NCI-H1436 treated with DMSO at 0.1 percent for 48 hours (cell line): ENCODE measurements at places on chromosomes 5 and 9.

- no peak for DNase-seq
These were observed 989.8 kb downstream of the TLE1 start for GRCh38 chr9:80699511-80699998.

DNA sequence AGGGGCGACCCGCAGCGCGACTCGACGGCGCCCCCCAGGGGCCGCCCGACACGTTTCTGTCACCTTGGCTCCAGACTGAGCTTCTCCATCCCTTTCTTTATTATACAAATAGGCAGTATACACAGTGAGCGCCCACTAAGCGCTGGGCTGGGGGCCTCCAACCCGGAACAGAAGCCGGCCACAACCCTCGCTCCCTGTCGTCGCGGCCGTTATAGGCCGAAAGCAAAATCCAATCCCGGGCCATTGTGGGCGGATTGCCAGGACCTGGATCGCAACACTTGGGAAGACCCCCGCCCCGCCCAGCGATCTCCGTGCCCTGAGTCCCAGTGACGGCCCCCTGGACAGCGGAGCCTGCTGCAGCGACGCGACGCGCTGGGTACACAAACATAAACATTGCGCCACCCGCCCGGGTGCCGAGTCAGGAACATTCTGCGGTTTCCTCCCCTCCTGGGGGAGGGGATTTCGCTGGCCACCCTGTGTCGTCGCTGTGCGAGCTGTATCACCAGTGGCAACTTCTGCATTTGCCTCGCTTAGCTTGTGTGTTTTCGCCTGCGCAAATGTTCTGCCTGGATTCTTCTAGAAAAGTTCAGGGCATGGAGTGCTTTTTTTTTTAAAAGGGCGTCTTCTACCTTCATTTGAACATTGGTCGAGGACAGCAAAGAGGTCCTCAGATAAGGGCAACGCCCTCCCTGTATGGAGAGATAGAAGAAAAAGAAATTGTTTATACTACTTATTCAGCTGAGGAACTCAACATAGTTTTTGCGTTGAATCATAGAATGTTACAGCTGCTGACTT, 1.3 kb upstream of the DUSP1 start:
- no peak for DNase-seq

- DNase-seq, result no peak
These were observed 93.0 kb downstream of the YTHDC2 start for GRCh38 chr5:113606298-113607134.

DNA sequence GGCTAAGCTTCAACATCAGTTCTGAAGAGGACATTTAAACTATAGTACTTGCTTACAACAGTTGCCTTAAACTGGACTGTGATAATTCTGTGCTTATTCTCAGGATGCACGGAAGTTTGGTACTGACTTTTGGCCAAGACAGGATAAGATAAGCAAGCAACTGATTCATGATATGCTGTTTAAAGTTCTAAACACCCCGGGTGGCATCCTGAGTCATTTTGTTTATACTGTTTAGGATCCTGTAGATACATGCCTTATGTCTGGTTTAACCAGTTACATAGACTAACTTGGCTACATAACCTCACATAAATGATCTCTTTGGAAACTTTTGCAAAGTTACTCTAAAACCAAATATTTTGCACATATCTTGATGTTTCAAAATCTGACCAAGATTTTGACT, 95.9 kb downstream of the CDH9 start:
- no peak for DNase-seq

- DNase-seq, result no peak
These were observed 4.2 kb downstream of the SURF6 start for GRCh38 chr9:133331641-133332380.

DNA sequence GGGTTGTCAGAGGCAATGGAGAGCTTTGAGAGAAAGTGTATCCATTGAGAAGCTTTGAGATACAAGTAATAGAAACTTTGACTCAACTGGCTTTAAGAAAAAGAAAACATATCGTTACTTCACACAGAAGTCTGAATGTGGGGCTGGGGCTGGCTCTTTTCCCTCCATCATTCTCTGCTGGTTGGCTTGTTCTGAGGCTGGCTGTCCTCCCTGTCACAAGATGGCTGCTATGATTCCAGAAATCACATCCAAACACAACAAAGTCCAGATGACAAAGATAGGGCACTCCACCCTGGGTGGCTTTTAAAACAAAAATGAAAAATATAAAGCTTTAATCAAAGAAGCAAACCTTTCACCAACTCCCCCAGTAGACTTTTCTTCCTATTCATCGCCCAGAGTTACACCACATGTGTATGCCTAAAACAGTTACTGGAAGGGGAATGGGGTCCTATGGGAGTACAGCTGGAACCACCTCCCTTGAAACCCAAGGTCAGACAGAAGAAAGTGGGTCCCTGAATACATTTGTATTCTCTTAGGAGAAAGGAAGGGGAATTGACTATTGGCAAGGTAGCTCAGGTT, 284.3 kb downstream of the GAS1 start:
- no peak for DNase-seq

GRCh38 chr5:148909040-148909439, 82.6 kb downstream of the ADRB2 start:
- DNase-seq, result no peak

- DNase-seq, result no peak
These were observed 394.0 kb downstream of the CETN3 start for GRCh38 chr5:90015584-90016018.

DNA sequence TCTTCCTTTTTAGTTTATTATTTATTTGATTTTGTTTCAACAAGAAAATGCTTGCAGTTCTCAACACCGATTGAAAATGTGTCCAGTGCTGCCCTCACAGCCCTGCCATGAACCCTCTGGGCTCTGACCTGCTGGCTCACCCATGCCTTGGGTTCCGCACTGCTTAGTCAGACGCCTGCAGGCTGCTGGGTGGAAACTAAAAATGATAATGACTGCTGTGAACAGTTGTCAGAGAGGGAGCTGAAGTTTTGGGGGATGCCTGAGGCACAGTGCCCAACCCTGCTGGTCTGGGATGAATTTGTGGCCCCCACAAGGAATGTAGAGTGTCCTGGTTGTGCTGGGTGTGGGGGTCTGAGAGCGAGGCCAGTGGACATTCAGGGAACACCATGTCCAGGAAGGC, 22.2 kb upstream of the CFAP157 start:
- DNase-seq, result no peak

GRCh38 chr5:124721229-124721735, 25.2 kb downstream of the ZNF608 start:
- DNase-seq, result no peak

DNA sequence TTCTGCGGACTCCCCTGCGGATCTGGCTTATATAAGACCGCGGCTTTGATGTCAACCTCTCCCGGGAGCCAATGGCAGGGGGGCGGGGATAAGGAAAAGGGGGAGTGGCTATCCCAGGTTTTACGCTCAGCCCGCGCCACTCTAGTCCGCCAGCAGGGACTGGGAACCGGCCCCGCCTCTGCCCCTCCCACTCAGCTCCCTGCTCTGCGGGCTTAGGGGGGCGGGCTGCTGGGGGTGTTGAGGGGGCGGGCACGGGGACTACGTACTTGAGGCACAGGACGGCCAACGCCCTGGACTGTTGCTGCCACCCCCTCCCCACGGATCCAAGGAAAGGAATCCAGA, at the start of gene HAND1:
Gene HAND1 (minus strand): TSS at position 4 of the 342 bp plus-strand sequence. CDS start 219 bp downstream, outside the sequence.
- DNase-seq, result no peak

DNA sequence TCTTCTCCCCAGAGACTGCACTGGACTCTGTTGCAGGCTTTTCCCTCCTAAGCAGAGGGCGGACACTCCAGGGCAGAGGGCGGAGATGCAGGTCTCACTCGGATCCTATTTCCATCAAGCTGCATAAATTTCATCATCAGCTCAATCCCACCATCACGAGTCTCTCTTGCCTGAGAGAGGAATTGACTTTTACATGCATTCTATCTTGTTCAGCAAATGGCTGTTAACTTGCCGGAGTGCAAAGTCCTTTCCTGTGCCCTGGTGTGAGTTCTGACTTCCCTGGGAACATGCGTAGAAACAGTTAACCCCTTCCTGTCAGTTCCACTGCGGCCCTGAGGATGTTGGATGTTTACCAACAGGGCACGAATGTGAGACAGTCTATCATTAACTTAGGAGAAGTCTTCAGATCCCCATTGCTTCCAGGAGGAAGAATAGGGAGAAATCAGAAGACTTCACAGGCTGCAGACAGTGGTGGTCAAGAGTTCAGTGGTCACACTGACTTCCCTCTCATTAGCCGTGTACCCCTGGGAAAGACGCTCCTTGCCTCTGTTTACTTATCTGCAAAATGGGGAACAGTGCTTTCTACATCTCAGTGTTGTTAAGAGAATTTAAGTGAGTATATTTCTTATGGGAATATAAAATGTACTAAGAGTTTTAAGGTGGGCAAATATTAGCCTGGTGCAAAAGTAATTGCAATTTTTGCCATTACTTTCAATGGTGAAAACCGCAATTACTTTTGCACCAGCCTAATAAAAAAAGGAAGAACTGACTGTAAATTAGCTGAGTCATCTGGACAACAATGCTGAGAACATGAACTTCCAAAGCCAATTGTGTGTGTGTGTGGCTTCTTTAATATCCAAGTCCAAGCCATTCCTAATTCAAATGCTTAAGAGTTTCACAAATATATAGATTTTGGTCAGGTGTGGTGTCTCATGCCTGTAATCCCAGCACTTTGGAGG, 248.0 kb downstream of the DRD1 start:
- DNase-seq, result no peak

GRCh38 chr5:135053278-135053677, 19.2 kb upstream of the PITX1 start:
- no peak for DNase-seq

- DNase-seq, result no peak
These were observed 422.6 kb upstream of the CD180 start for GRCh38 chr5:67619235-67619634.

DNA sequence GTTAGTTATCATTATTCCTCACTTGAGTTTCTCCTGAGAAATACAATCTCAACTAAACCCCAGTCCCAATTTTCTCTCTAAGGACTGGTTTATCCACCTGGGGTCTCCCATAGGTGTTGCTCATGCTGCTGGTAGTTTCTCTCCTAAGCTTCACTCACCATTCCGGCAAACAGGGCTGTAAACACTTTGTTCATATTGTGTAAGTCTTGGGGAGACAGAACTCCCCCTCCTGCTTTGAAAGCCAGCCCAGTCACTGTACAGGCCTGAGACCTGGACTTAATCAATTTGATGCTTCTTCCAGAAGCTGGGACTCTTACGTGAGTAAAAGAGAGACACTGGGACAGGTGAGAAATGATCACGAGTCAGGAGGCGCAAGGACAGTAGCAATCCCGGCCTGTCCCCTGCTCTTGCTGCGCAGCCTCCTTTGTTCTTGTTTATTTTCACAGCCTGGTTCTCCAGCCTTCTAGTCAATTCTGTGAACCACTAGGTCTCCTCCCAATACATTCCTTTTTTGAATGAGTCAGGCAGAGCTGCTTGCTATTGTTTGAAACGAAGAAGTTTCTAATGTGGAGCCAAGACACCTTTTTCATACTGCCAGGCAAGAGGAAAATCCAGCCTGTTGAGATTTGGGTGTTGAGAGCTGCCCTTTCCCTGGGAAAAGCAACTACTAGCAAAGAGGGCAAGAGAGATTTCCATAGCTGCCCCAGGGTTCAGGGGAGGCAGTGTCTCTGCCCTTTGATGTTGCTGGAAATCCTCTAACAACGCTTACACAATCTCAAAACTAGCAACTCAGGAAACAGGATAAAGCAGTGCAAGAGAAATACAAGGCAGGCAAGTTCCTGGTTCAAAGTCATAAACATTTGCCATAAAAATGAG, 9.2 kb upstream of the SHROOM1 start:
- no peak for DNase-seq

- DNase-seq, result no peak
These were observed 6.8 kb downstream of the TMEM38B start for GRCh38 chr9:105701145-105701544.

GRCh38 chr9:127778280-127779135, at the start of gene SH2D3C:
Gene SH2D3C (minus strand): TSS chr9:127778666. CDS start chr9:127778627, 39 bp downstream.
- DNase-seq, result no peak

DNA sequence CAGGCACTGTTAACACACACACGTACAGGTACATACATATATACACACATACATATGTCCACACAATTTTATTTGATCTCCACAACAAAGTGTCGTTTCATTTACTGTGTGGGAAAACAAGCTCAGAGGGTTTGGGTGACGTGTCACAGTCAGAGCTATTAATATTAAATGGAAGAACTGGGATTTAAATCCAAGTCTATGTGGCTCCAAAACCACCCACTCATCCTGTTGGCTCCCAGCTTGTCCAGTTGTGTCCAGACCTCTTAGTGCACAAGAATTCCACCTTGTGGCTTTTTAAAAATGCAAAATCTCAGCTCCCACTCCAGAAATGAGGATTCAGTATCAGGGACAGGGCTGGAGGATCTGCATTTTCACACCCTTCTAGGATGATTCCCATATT, 52.3 kb upstream of the PTPDC1 start:
- DNase-seq, result no peak

DNA sequence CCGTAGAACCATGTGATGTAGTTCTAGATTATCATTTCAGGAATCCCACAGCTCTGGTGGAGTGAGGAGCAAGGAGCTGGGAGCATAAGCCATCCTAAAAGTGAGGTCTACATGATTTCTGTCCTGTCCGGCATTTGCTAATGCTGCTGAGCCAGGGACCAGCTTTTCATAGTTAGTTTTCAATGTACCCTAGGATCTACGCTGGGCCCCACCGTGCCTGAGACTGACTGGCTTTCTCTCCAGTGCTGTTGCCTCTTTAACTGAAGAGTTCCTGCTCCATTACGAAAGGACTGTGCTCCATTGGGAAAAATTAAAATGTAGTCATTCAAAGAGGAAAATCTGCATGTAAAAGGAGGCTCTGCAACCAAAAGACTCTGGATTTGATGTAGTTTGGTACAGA, 634.8 kb downstream of the DMRTA1 start:
- no peak for DNase-seq

- no peak for DNase-seq
These were observed 9.3 kb upstream of the ANKDD1B start for GRCh38 chr5:75601996-75602395.

GRCh38 chr5:142701673-142702311, 15.9 kb upstream of the FGF1 start:
- no peak for DNase-seq

- DNase-seq, result no peak
These were observed 109.1 kb upstream of the ELL2 start for GRCh38 chr5:96070622-96071225.

DNA sequence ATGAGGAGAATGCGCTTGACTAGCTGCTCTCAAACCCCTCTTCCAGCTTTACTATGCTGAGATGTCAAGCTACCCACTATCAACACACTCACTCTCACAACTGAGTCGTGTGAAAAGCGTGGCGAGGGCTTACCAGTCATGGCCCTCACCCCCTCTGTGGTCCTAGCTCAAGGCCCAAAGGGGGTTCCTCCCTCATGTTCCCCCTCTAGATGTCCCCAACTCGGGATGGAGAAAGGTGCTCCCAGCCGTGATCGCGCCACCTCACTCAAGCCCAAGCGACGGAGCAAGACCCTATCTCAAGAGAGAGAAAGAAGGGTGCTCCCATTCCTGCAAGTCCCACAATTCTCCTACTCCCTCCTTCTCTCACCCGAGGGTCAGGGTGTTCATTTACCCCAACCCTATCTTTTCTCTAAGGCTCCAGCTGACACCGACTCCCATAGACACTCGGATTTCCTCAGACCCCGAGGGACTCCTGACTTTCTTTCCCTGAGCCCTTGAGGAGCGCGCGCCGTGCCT, 559 bp downstream of the SLC38A9 start:
- DNase-seq, result no peak

- no peak for DNase-seq
These were observed 112.1 kb downstream of the ADRB2 start for GRCh38 chr5:148938522-148938882.
